ENCODE measurements at places on chromosomes 6 and 20.

DNA sequence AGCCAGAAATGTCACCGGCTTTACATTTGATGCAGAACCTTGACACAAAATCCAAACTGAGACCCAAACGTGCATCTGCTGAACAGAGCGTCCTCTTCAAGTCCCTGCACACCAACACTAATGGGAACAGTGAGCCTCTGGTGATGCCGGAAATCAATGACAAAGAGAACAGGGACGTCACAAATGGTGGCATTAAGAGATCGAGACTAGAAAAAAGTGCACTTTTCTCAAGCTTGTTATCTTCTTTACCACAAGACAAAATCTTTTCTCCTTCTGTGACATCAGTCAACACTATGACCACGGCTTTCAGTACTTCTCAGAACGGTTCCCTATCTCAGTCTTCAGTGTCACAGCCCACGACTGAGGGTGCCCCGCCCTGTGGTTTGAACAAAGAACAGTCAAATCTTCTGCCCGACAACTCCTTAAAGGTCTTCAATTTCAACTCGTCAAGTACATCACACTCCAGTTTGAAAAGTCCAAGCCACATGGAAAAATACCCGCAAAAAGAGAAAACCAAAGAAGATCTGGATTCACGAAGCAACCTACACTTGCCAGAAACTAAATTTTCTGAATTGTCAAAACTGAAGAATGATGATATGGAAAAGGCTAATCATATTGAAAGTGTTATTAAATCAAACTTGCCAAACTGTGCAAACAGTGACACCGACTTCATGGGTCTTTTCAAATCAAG is 108.4 kb downstream of the RTN4IP1 start:
- DNase-seq, result no peak

GRCh38 chr20:47691625-47692024 is 93.7 kb downstream of the SULF2 start:
- no peak for DNase-seq

DNA sequence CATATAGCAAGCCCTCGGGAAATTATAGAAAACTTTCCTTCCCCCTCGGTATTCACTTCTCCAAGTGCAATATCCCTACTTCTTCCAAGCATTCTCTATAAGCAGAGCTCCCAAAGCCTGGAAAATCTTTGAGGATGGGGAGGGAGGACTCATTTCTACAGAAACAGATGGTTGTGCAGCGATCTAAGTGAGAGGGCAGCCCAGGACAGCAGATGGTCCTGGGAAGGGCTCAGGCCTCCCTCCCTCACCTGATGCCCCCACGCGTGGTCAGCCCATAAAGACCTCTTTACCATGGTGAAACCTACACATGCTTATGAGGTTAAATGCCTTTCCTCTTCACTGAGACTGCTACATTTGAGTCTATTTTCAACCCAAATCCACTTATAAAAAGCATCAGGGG is 319.6 kb upstream of the QKI start:
- no peak for DNase-seq

DNA sequence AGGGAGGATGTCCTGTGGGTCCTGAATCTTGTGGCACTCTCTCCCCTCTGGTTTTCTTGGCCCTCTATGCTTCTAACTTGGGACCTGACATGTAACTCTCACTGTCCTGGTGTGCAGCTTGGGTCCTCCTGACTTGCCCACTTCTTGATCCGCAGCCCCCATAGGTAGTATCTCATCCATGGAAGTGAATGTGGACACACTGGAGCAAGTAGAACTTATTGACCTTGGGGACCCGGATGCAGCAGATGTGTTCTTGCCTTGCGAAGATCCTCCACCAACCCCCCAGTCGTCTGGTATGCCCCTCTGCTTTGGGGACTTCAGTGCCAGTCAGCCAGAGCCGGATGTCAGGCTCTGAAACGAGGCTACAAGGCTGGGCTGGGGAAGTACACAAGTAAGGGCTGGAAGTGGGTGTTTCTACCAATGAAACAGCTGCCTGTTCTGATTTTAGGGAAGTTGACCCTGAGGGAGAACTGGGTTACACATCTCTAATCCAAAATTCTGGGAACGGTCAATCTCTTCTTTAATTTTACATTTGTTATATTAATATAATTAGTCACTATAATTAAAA is 641 bp downstream of the DBNDD2 start:
- DNase-seq, result no peak

DNA sequence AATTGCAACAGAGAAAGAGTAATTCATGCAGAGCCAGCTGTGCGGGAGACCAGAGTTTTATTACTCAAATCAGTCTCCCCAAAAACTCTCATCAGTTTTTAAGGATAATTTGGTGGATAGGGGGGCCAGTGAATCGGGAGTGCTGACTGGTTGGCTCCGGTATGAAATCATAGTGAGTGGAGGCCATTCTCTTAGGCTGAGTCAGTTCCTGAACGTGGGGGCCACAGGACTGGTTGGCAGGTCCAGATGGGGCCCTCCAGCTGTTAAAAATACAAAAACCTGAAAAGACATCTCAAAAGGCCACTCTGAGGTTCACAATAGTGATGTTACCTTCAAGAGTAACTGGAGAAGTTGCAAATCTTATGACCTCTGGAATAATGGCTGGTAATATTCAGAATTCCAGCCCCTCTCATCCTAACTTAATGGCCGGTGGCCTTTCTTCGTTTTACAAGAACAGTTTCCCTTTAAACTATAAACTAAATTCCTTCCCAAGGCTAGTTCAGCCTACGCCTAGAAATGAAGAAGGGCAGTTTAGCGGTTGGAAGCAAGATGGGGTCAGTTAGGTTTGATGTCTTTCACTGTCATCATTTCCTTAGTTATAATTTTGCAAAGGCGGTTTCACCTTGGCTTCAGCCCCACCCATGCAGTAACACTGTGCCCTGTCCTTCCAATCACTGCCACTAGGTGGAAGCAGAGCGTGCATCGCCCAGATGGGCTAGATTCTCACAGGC is 6.8 kb upstream of the MICA start:
- peak; percentile 75 for DNase-seq

DNA sequence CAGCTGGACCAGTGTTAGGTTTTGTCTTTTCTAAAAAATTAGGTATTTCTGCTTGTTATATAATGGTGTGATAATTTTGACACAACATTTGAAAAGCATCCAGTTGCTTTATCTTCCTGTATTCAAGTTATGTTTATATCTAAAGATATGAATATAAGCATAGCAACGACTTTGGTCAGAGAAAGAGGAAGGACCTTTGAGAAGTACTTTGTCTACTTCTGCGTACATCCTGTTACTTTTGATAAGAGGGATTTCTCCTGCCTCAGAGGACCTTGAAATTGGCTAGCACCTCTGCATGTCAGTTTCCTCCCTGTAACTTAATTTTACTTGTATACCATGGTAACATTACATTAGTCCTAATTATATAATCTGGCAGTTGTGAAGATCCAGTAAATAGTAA is 24.8 kb downstream of the PHF20 start:
- no peak for DNase-seq

GRCh38 chr20:25064561-25065071 is 6.7 kb upstream of the ACSS1 start:
- no peak for DNase-seq

DNA sequence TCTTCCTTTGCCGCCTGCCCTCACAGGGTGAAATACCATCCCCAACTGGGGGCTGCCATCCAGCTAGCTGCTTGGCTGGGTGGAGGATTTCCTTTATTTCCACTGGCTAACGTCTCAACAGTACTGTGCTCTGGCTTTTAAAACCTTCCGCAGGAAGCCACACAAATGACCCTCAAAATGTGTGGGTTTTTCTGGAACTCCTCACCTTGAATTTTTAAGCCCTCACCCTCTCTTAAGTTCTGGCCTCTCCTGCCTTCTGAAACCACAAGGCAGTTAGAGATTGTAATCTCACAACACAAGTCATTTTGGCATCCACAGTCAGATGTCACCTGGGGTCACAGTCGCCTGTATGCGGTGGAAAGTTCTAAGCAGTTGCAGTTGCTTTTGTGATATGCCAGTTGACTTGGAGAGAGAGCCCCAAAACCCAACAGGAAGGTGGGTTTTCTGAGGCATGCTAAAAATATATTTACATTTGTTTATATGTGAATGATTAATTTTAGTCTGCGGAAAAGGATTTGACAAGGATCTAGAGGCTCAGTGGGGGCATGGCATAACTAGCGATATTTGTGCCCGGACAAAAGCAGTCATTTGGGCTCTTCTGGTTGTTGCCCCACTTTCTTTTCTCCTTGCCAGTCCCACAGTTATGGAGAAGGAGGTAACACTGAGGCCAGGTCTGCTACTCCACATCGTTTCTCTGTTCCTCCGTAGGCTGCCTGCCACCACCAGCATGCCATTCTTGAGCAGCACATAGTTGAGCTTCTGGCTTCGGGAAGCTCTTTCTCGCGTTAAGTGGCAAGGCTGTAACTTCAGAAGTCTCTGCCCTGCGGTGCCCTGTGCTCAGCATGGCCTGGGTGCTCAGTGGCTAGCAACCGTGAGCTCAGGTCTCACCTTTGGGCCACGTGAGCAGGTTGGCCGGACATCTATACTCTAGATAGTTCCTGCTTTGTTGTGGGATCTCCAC is 335.3 kb downstream of the CD83 start:
- no peak for DNase-seq

GRCh38 chr20:9070304-9070703 is 1.4 kb downstream of the PLCB4 start:
- DNase-seq, result no peak

- no peak for DNase-seq
Observed at GRCh38 chr6:161161889-161162624, 111.8 kb downstream of the AGPAT4 start.

GRCh38 chr6:119950681-119951080 is 601.1 kb upstream of the MAN1A1 start:
- DNase-seq, result no peak

- DNase-seq, result no peak
Observed at GRCh38 chr20:6766433-6766832, 1.1 kb upstream of the BMP2 start.

- no peak for DNase-seq
Observed at GRCh38 chr6:21523652-21524051, 69.9 kb upstream of the SOX4 start.

DNA sequence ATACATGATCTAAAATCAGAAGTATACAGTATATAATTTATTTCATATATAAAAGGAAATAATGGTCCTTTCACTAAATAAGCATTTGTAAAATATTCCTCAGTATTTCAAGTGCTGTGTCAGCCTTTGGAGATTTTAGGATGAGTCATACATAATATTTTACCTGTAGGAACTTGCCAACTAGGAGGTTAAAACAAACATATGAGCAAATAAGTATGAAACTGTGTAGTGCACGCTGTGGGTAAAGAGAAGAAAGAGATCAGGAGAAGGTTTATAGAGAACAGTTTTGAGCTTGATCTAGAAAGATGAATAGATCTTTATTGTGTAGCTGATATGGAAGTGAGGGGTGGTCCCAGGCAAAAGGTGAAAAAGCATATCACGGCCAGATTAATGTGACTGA is 169.9 kb upstream of the RNF217 start:
- no peak for DNase-seq

DNA sequence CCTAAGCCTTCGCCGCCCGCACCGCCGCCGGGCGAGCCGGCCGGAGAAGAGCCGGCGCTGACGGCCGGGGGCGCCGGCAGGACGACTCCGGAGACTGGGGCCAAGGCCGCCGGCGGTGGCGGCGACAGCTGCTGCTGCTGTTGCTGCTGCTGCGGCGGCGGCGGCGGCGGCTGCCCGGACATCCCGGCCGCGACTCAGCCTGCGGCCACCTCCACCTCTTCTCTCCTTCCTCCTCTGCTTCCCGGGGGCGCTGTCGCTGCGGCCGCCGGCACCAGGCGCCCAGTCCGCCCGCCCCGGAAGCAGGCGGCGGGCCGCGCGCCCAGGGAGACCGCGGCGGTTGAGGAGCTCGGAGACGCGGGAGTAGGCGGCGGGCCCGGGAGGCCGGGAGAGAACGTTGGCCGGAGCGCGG is 307 bp downstream of the RANBP9 start:
- DNase-seq, result peak; percentile 82

- no peak for DNase-seq
Observed at GRCh38 chr6:11971154-11971553, 41.0 kb upstream of the HIVEP1 start.

DNA sequence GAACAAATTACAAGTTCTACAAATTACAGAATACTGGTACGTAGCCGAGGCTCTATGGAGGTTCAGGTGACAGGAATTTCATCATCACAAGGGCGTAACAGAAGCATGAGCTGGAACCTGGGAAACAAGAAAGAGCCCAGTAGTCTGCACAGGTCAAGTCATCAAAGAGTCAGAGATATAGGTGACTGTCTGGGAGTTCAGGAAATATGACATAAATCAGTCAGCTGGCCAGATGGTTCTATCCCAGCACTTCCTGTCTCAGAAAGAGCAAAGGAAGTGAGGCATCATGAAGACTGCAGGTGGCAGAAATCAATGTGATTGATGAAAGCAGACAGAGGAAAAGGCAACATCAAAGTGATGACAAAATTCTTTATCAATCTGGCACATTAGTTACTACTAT is 23.3 kb downstream of the MYCT1 start:
- no peak for DNase-seq

DNA sequence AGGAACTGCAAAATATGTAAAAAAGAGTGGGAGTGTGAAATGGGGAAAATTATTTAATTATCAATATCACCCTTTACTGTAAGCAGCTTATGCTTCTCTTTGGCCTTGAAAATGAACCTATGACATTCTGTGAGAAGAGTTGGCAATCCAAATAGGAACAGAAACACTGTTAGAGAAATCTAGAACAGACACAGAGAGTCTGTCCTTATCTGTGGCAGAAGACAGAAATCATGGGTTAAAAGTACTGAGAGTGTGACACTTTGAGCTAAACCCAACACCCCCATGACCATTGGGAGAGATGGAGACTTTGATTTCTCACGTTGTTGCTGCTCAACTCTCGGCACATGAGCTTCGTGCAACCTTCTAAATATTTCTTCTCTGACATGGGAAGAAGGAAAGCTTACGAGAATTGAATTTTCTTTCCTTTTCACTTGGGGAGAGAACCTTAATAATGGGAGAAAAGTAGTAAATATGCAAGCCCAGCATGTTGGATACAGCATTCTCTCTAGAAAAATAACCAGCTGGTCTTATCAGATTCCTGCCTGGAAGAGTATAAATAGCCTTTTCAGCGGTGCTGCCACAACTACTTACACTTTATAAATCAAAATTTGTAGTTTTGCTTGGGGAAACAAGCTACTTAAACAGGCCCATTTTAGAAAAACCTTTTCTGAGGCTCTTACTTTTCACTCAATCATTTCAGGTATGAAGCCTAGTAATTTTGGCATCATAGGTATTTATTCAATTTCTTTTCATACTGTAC is 49.4 kb upstream of the NOX3 start:
- no peak for DNase-seq

GRCh38 chr6:157615420-157615769 is 207.7 kb upstream of the SNX9 start:
- DNase-seq, result no peak

GRCh38 chr6:3328796-3329195 is 70.0 kb downstream of the PSMG4 start:
- no peak for DNase-seq

GRCh38 chr6:126210398-126211075 is 129.4 kb upstream of the CENPW start:
- no peak for DNase-seq

- no peak for DNase-seq
Observed at GRCh38 chr20:17380801-17381200, 150.4 kb downstream of the BFSP1 start.
